ENCODE measurements at places on chromosomes 12 and 14.

GRCh38 chr14:60640859-60641741, 8.2 kb downstream of the SIX1 start:
- no peak for DNase-seq

DNA sequence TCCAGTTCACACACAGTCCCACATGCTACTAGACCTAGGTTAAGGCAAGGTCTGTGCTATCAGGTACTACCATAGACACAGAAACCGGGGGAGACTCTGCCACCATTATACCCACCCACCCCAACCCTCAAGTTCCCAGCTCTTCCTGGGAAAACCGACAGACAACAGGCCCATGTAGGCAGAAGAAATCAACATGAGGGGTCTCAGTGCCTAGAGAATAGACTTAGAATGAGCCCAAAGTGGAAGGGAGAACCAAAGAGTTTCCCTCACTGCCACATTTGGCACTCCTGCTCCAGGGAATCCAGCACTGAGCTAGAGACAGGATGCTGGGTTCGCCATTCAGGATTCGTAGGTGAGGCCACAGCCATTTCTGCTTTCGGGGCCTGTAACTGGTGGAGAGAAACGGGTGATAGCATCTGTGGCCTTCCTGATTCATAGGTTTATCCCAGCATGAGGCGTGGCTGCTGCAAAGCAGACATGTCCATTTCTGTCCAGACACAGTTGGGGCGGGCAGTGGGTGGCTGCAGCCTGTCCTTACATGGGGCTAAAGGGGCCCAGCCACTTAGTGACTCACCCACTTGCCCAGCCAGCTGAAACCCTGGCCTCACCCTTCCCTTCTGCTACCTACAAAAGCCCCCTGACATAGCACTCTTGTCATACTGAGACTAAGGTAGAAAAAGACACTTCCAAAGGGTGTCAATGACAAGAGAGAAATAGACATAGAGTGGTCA, 69.4 kb downstream of the IRF2BPL start:
- no peak for DNase-seq

DNA sequence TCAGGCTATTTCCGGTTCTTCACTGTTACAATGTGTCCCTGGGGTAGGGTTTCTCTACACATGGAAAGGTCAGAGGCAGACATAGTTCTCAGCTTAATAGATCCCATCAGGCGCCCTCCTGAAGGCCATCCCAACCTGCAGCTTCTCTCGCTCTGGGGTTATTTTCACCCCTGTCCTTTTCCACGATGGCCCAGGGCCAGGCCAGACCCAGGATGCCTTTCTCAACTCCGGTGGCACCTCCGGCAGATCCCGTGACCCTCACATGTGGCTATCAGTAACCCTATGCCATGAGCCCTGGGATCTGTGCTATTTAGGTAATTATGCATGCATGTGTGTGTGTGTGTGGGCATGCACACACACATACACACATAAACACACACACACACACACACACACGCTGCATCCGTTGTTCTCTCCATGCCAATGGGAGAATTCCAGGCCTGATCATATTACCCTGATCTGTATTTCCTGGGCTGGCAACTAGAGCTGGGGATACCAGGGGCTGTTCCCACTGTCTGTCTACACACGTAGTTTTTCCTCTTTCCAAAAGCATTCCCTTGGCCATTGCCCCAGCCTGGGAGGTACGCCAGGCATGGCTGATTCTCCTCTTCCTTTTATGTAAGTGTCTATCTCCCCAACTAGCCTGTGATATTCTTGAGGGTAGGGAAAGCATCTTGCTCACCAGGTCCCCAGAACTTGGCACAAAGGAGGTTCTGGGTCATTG, 51.2 kb upstream of the NOS1 start:
- DNase-seq = no peak

DNA sequence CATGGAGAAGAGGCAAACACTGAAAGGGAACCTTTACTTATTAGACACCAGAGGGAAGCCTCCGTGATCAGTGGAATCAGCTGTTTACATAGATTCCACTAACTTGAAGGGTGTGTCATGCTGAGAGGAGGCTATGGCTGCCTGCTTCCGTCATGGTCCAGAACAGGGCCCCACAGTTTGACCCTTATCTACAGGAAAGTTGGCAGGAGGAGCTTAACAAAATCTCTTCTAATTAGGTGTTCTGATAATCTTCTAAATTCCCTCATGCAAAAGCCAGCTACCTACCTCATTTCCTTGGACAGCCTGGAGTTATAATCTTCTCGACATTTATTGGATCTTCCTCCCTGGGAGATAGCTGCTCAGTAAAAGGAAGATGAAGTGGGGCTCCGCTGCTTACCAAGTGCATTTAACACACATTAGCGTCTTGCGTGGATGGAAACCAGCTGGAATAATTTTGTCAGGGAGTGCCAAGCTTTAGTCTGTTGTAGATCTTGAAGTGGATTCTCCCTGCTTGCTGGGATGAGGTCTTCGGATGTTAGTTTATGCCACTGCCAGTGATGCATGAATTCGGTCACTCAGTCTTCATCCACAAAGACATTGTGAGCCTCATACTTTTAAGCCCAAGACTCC, 171.0 kb downstream of the PAH start:
- no peak for DNase-seq

DNA sequence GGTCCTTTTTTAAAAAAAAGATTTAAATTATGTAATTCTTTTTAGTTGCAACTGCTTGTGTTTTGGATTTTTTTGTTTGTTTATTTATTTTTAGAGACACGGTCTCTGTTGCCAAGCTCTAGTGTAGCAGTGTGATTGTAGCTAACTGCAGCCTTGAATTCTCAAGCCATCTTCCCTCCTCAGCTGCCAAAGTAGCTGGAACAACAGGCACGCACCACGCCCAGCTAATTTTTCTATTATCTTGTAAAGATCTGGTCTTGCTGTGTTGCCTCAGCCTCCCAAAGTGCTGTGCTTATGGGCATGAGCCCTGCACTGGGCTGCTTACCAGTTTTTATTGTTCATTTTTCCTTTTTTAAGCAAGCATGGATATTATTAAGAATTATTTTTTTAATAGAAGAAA, 10.6 kb upstream of the ART4 start:
- DNase-seq = no peak

DNA sequence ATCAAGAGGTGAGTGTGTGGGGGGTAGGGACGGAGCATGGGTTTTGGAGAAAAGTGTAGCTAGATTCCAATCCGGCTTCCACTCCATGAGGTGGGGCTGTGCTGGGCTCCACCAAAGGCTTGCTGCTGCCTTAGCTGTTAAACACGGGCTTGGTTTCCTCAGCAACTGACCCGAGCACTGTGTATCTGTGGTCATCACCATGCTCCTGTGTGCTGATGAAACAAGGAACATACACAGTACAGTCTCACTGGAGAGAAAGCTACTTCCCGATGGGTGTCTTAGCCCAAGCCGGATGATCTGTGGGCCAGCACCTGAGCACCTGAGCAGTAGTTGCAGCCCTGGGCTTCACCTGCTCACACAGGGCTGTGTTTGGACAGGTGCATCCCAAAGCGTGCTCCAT, 52.9 kb upstream of the VRK1 start:
- no peak for DNase-seq

- DNase-seq = no peak
These were observed 133.7 kb upstream of the C14orf180 start for GRCh38 chr14:104445832-104446381.

- no peak for DNase-seq
These were observed 869.2 kb downstream of the SLC6A15 start for GRCh38 chr12:84043355-84043754.

DNA sequence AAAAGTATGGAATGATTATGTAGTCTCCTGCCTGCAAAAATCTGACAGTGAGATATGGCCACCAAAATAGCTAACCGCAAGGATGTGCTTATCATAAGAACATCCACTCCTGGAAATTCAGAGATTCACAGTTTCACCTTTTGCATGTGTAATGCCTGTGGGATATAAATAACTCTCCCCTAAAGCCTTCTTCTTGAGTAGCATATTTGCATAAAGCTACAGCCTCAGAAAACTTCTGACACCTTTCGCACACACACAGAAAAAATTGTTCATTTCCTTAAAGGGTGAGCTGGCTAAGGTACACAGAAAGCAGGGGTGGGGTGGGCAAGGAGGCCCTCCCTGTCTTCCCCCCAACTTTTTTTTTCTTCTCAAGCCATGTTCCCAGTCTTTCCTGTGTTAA, 3.1 kb upstream of the IGF1 start:
- DNase-seq = no peak

DNA sequence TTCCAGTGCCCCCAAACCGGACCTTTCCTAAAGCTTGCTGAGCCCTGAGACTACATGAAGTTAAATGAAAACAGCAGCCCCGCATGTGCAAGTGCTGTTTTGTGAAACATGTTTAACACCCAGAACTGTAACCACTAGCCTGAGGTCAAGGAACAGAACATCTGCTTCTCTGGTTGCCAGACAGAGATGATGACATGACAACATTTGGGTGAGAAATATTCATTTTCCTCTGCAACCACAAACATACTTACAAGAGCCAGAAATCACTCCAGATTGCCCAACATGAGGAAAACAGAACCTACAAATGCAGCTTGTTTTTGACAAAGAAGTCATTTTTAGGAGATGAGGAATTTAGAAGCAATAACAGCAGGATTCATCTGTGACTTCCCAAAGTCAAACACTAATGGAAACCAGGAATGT, 110.4 kb downstream of the BCAT1 start:
- DNase-seq = no peak

DNA sequence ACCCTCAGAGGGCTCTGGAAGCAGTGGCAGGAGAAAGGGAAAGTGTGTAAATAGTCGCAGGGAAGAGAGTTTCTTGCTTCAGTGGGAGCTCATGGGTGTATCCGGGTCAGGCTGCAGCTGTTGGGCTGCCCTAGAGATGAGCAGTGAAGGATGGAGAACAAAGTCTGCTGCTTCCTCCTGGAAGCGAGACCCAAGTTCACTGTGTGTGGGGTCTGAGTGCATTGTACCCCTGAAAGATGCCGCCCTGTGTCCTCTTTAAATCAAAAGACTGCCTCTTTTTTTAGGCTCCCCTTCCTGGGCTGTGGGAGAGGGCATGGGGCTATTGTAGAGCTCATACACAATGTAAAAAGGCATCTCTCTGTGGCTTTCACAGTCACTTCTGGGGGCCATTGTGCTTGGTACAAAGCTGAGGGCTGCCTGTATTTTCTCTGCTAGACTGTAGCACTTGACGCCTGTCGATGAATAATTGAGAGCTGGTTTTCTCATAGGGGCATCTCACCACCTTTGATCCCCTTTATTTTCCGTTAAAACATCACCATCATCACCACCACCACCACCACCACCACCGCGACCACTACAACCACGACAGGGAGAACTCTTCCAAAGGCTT, 16.7 kb downstream of the CHST11 start:
- DNase-seq = no peak

GRCh38 chr14:73188501-73188911, 48.8 kb upstream of the PAPLN start:
- DNase-seq = no peak

DNA sequence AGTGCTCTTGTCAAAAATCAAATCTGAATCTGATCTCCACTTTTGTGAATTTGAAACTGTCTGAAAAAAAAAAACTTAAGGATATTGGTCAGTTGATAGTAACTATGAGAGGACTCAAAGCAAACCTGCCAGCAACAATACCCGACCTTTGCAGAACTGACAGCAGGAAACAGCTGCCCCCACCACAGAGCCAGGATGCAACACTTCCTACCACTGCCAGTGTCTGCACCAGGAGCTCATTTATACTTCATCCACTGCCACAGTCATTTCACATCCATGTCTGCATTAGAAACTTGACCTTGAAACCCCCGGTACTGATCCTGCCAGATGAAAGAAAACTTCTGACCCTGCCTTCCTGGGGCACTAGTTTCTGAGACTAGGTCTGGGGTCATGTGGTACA, 27.4 kb upstream of the RXYLT1 start:
- DNase-seq = no peak

DNA sequence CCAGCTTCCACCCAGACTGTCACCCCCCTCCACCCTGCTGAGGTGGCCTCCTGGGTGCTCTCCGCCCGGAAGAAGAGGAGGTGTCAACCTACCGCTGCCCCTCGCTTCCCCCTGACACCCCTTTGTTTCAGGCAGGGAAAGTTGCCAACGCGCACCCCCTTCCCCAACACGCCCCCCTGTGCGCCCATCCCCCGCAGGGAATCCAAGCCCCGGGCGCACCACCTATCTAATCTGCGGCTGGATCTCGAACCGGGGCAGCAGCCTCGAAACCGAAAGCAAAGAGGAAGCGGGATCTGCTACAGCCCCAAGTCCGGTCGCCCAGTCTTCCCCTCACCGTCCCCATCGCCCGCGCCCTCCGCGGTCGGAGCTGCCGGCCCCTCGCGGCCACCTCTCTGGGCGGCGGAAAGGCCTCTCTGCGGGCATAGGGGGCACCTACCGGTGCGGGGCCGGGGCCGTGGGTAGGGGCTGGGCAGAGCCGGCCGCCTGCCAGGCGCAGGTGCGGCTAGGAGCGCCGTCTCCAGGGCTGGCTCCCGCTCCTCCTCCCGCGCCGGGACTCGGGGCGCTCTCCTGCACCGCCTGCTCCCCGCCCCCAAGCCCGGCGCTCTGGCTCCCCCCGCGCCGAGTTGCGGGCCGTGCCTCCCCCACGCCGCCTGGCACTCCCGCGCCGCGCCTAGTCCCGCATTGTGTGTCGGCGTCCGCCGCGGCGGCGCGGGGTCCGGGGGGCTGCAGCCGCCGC, 18.3 kb upstream of the PLEKHH1 start:
- DNase-seq = no peak

GRCh38 chr14:55705651-55706364, 125.8 kb downstream of the KTN1 start:
- DNase-seq = no peak

- no peak for DNase-seq
These were observed 24.9 kb upstream of the BCDIN3D start for GRCh38 chr12:49867570-49868341.

- no peak for DNase-seq
These were observed 15.2 kb downstream of the JAG2 start for GRCh38 chr14:105153331-105153731.

- DNase-seq = no peak
These were observed 33.0 kb downstream of the TMEM132D start for GRCh38 chr12:129870796-129871195.

GRCh38 chr14:53020193-53020932, 69.5 kb upstream of the FERMT2 start:
- DNase-seq = no peak

DNA sequence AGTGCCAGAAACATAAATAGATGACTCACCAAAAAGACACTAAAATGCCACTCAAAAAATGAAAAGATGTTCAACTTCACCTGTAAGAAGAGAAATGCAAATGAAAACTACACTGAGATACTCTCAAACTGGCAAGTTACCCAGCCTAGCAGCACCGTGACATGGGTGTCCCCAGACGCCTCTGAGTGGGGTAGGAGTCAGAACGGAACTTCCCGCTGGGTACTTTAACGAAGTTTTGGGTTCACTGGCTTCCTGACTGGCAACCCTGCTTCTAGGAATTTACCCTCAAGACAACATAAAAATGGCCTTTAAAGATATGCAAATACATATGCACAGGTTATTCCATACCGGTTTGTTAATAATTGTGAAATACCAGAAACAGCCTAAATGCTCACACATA, 52.6 kb downstream of the RIMBP2 start:
- no peak for DNase-seq

Measured in stimulated activated CD8-positive, alpha-beta memory T cell treated with anti-CD3 and anti-CD28 coated beads, Interleukin-15, amount 100 ng/mL, for 24 hours (primary cell).